RWPE2 (cell line): ENCODE measurements at places on chromosomes 6 and 20.

GRCh38 chr6:107348224-107348623 is 111.1 kb downstream of the PDSS2 start:
- DNase-seq = no peak

GRCh38 chr6:131132360-131132759 is 2.9 kb upstream of the AKAP7 start:
- no peak for DNase-seq

DNA sequence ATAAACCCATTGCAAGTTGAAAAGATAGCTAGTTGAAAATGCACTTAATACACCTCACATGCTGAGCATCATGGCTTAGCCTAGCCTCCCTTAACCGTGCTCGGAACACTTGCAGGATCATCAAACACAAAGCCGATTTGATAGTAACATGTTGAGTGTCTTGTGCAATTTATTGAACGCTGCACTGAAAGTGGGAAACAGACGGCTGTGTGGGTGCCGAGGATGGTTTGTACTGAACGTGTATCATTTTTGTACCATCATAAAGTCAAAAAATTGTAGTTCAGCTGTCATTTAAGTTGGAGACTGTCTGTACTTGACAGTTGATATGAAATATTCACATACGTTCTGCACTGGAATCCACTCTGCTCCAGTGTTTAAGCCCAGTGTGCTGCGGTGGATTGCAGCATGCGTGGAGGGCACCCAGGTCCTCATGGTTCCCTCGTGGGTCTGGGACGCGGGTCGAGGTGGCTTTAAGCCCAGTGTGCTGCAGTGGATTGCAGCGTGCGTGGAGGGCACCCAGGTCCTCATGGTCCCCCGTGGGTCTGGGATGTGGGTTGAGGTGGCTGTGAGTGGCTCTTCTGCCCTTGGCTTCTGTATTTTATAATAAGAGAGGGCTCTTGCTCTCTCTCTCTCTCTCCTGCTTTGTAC is 77.0 kb downstream of the CDH4 start:
- peak; percentile 96 for DNase-seq

DNA sequence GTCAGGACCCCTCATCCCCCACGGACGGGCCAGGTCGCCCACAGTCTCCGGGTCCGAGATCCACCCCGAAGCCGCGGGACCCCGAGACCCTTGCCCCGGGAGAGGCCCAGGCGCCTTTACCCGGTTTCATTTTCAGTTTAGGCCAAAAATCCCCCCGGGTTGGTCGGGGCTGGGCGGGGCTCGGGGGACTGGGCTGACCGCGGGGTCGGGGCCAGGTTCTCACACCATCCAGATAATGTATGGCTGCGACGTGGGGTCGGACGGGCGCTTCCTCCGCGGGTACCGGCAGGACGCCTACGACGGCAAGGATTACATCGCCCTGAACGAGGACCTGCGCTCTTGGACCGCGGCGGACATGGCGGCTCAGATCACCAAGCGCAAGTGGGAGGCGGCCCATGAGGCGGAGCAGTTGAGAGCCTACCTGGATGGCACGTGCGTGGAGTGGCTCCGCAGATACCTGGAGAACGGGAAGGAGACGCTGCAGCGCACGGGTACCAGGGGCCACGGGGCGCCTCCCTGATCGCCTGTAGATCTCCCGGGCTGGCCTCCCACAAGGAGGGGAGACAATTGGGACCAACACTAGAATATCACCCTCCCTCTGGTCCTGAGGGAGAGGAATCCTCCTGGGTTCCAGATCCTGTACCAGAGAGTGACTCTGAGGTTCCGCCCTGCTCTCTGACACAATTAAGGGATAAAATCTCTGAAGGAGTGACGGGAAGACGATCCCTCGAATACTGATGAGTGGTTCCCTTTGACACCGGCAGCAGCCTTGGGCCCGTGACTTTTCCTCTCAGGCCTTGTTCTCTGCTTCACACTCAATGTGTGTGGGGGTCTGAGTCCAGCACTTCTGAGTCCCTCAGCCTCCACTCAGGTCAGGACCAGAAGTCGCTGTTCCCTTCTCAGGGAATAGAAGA is 978 bp downstream of the HLA-A start:
- DNase-seq = no peak

GRCh38 chr20:64038565-64039292 is 2.7 kb downstream of the C20orf204 start:
- no peak for DNase-seq

GRCh38 chr20:62527781-62528180 is 52.0 kb upstream of the GATA5 start:
- DNase-seq = no peak

DNA sequence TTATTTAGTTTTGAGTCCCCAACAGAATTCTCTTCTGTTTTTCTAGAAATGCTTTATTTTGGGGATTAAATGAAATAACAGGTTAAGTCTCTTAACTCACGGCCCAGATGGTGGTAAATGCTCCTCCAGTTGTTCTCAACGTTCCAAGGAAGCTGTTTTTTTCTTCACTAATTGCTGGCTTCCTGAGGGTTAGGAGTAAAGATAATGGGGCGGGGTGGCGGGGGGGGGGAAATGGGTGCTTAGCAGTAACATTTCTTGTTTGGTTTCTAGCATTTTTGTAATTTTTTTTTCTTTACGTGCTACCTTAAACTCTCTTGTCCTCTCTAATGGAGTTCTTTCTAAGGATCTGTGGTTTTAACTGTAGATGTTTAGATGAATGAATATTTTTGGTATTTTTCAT is 2.2 kb downstream of the SRSF3 start:
- no peak for DNase-seq

- no peak for DNase-seq
Measured at GRCh38 chr6:129902681-129903080, 41.6 kb upstream of the TMEM244 start.

DNA sequence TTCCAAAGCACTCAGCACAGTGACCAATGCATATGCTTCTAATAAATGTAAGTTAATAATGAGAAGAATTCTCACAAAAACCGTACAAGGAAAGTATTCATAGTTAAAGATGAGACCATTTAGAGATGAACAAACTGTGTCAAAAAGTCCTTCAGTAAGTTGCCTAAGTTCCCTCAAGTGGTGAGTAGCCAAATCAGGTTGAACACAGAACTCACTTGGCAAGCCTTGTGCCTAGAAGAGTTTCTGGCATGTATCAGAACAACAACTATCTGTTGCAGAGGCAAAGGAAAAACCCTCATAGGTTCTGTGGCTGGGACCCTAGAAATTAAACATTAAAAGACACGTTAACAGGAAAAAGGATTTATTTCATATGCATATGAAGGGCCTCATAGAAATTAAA is 129.6 kb upstream of the DOK5 start:
- DNase-seq = no peak

DNA sequence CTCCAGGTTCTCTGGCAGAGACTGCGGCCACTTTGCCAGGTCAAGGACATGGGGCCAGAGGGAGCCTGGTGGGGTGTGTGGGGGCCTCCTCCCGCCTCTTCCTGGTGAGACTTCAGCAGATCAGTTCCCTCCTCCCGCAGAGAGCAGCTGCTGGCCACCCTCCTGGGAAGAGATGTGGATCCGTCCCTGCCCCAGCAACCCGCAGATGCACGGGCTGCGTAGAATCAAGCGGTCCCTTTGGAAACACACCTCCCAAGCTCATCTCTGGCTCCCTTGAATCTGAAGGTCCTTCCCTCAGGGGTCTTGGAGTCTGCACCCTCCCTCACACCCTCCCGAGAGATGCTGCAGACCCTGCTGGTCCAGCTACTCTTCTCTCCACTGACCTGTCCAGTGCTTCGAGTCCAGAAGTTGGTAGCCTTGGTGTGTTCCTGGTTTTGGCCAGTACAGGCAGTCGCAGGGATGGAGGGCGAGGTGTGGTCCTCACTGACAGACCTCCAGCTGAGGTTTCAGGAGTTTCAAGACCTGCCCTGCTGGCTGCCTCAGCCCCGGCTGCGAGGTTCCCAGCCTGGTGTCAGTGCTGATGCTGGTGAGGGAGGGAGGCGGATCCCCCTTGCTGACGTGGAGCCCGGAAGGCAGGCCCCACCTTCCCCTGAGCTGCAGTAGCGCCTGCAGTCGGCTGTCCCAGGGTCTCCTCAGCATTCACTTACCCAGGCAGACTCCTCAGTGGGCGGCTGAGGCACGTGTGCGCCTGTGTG is at the start of gene NPBWR2:
NPBWR2 (minus strand) TSS at position 585 of the 755 bp plus-strand sequence. CDS start 734 bp downstream, outside the sequence.
- DNase-seq = peak; percentile 82

- no peak for DNase-seq
Measured at GRCh38 chr6:157614026-157614568, 208.9 kb upstream of the SNX9 start.

GRCh38 chr20:25315418-25316210 is 67.7 kb downstream of the PYGB start:
- no peak for DNase-seq

- DNase-seq = no peak
Measured at GRCh38 chr6:46013639-46014038, 2.0 kb downstream of the CLIC5 start.

GRCh38 chr6:158819977-158820622 is 932 bp upstream of the EZR start:
- no peak for DNase-seq

DNA sequence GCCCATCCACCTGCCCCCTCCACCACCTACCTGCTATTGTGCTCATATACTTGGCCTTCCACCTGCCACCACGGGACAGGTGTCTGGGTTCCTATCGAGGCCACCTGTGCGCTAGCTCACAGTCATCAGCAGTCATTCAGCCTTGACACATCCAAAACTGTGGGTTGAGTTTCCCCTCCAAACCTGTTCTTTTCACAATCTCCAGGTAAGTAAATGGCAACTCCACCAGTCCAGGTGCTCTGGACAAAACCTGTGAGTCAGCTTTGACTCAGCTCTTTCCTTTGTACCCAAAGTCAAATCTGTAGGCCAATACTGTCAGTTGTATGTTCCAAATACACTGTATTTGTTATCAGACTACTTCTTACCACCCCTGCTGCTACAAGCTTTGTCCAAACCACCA is 52.6 kb downstream of the SPTLC3 start:
- no peak for DNase-seq

GRCh38 chr6:44185953-44186634 is 27.5 kb downstream of the CAPN11 start:
- no peak for DNase-seq

DNA sequence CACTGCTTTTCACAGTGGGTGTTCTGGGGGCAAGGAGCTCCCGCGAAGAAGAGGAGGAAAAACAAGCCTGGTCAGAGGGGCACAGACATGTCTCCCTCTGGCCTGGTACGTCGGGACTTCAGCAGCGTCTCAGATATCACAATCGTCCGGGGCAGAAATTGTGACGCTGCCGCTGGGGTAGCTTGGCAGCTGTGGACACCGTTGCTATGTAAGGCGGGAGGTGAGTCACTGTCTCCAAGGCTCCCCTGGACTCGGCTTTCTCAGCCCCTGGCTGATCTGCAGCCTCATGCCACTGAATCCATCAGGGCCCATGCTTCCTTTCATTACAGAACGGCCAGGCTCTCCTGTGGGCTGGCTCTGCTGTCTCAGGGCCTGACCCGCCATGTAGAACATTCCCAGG is 98.7 kb downstream of the SULF2 start:
- DNase-seq = no peak

- no peak for DNase-seq
Measured at GRCh38 chr20:35515949-35516645, 13.4 kb downstream of the C20orf173 start.

DNA sequence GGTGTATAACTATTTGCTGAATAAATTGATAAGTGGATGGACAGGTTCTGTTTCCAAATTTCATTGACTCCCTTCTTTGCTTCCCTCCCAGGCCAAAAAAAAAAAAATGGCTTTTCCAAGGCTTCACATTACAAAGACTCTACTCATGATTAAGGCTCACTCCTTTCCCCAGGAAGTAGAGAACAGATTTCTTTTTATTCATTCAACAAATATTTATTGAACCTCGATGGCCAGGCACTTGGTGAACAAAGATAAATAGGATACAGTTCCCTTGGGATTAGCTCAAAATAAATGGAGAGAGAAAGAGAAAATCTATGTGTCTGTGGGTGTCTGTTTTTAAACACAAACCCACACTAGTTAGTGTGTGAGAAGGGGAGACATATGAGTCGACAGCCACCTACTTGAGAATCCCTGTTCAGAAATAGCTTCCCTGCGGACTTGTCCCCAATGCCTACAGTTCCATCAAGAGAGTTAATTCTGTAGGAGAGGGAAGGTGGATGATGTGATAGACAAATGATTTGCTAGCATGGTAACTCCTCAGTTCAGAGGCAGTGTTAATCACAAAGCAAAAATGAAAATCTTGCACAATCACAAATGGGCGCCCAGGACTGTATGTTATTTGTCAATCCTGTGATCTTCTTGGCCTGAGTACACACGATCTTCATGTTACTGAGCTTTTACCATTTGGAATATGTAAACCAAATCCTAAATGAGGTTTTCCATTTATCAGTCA is 20.3 kb downstream of the TRAF3IP2 start:
- DNase-seq = no peak

DNA sequence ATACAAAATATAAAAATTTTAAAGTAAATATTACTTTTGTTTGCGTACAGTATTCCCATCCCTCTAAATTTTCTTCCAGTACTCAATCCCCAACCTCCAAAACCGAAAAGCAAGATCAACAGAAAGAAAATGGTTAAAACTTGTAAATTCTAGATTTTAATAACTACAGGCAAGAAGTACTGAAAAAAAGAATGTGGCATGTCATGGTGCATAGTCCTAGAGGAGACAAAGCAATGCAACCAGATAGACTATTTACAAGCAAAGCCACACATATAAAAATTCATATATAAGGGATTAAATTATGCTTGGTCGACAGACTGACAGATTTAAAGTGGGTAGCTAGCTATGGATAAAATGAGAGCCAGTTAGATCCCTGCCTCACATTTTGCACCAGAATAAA is 56.5 kb upstream of the HFE start:
- DNase-seq = no peak

- DNase-seq = no peak
Measured at GRCh38 chr20:61645732-61646131, 393.7 kb downstream of the CDH4 start.

- no peak for DNase-seq
Measured at GRCh38 chr20:11296951-11297350, 620.7 kb upstream of the BTBD3 start.

DNA sequence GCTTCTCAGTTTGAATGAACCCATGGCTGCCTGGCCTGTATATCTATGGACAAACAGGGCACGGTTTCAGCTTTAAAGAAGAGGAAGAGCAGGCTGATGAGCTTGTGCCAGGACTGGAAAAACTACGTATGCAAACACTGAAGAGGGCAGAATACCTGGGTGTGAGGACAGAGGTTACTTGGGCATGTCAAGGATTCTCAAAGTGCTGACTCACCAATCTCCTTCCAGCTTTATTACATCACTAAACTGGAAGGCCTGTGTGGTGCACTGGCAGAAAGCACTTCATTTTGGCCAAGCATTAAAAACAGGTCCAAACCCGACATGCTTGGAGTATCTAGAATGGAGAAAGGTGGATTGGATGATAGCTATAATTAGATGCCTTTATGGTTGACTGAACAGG is 95.2 kb downstream of the GMPR start:
- DNase-seq = no peak

GRCh38 chr6:133241086-133241900 is at the start of gene EYA4:
EYA4 (plus strand) TSS chr6:133241357; CDS start chr6:133274781, 33,424 bp downstream.
- DNase-seq = peak; percentile 48

- DNase-seq = no peak
Measured at GRCh38 chr6:150443621-150444020, 74.8 kb downstream of the IYD start.

- DNase-seq = no peak
Measured at GRCh38 chr6:18087396-18088165, 34.9 kb downstream of the NHLRC1 start.
